ENCODE measurements at places on chromosomes 4 and X.
A peak's percentile ranks its signal among the peaks of the same experiment; 100 is the strongest.

- no peak for DNase-seq
These were observed 24.5 kb downstream of the GIMD1 start for GRCh38 chr4:106343865-106344646.

DNA sequence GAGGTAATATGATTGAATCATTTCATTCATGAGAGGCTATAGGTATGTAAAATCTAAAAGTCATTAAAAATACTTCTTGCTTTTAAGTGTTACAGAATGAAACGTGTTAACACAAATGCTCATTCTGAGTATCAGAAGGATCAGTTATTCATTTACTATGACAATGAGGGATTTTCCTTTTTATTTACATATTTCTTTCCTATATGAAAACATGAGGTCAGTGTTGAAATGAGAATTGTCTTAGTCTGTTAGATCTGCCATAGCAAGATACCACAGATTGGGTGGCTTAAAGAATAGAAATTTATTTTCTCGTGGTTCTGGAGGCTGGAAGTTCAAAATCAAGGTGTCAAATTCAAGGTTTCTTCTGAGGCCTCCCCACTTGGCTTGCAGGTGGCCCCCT, 181.2 kb downstream of the ARHGAP10 start:
- no peak for DNase-seq

DNA sequence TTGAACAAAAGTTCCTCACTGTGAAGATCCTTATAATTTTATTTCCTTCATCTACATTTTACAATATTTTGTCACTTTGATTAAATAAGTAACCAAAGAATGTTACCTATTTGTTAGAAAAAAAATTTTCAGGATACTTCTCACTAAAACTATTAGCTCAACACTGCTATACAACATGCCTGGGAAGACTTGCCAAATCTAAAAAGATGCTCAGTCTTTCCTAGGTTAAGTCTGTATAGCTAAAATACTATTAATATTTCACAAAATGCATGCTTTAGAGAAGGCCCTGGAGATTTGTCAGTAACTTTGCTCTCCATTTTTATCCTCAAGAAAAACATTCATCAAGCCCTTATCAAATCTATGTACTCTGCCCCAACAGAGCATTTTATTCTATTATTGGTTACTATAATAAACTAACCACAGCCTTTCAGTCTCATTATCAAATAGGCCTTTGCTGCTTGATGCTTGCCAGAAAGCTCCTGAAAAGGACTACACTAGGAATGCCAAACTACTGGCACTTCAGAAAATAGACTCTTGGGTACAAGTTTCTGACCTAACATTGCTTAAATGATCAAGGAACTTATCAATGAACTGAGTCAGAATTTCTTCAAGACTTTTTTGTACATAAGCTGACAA, 17.7 kb downstream of the NEK1 start:
- no peak for DNase-seq

- DNase-seq = no peak
These were observed 11.7 kb upstream of the FAT4 start for GRCh38 chr4:125303058-125303457.

DNA sequence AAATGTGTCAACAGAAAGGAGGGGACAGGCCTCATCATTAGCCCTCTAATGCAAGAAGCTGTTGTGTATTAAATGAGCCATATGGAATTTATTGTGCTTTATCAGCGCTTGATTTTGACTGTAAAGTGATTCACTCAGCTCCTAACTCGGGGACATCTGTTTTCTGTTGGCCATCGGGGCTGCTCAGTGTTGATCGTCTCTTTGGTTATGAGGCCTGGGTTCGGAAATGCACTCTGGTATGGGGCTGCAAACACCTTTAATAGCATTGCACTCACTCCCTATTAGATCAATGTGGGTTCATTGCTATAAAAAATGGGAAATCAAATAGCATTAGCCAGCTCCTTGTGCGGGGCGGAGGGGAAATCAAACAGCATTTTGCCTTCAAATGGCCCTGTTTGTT, 6.4 kb downstream of the ARX start:
- no peak for DNase-seq

DNA sequence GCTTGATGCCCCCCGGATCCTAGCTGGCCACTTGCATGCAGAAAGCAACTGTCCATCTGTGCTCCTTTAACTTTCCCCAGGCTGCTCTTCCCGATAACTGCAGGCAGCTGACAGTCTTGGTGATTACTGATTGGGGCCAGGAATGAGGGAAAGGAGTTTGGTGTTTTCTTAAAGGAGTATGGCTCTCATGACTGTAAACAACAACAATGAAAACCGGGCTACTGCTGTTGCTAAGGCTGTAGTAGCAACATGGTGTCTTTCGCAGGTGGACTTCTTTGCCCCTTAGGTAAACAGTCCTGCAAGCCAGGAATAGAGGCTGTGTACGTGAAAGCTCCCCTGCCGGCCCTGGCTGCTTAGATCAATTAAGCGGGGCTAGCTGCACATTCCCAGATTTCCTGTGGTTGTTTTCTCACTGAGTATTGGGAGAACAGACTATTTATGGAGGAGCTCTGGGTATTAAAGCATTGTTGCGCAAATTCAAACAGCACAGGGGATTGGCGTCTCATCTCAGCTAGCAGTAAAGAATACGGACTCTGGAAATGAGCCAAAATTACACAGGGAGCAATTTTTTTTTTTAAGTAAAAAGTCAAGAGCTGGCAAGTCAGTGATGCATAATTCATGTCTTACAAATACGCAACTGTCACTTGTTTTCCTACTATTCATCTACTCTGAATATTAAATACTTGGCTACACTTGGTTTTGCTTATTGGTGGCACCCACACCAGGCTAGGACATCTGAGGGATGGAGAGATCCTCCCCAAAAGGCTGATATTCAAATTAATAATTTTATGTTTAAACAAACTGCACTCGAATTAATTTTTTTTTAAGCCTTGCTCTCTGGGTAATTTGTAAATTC, 61.6 kb upstream of the NAP1L5 start:
- DNase-seq = no peak

DNA sequence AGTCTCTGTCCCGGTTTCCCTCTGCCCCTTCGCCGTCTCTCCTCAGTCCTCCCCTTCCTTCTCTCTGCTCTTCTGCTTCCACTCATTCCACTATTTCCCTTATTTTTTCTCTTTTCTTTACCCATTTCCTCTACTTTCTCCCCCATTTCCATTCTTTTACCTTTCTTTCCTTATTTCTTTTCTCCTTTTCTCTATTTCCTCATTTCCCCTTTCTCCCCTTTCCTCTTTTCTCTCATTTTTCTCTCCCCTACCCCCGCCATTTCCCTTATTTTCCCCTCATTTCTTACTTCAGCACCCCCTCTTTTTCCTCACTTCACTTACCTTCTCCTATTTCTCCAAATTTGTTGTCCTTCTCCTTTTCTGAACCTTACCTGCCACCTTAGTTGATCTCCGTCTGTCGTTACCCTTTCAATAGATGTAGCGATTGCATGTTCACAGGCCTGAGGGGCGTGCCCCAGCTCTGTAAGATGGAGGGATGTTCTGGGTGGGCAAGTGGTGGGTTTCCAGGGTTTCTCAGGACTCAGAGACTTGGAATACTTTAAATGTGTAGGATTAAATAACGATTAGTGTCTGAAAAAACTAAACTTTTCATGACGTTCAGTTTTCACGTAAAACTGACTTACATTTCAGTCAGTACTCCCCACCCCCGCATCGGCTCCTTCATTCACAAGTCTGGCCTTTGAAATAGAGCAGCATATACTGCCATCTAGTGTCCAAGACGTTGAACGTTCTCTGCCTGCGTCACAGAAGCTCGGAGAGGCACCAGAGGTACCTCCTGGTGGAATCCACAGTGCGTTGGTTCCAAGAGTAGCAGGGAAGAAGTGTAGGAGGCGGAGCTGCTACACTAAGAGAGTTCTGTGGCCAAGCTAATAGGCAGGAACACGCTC, 641 bp upstream of the NCBP2L start:
- DNase-seq = peak; percentile 40
